ENCODE measurements at places on chromosomes 5 and 9.
A peak's percentile ranks its signal among the peaks of the same experiment; 100 is the strongest.

GRCh38 chr9:7058473-7058872 is 300.7 kb downstream of the KDM4C start:
- no peak for DNase-seq
- H3K36me3 ChIP-seq = no peaks in the 10 kb centered on the region
- H3K4me1 ChIP-seq = no peaks in the 10 kb centered on the region
- no peaks in the 10 kb centered on the region for H3K27me3 ChIP-seq
- no peak overlapping the region for H3K4me3 ChIP-seq

GRCh38 chr5:112708103-112708622 is 29.5 kb upstream of the APC start:
- no peak for DNase-seq
- H3K4me1 ChIP-seq = peaks cover 14% of the 10 kb centered on the region
- peak overlapping the region; percentile 93 for H3K4me3 ChIP-seq
- H3K27me3 ChIP-seq = no peaks in the 10 kb centered on the region

GRCh38 chr9:114031948-114032840 is 45.9 kb downstream of the AMBP start:
- no peak overlapping the region for H3K27ac ChIP-seq
- H3K4me1 ChIP-seq = peaks cover 44% of the 10 kb centered on the region
- no peak overlapping the region for H3K4me3 ChIP-seq
- H3K27me3 ChIP-seq = no peaks in the 10 kb centered on the region

- no peak overlapping the region for H3K27ac ChIP-seq
- H3K27me3 ChIP-seq = no peaks in the 10 kb centered on the region
- H3K4me3 ChIP-seq = no peak overlapping the region
- H3K4me1 ChIP-seq = peaks cover 21% of the 10 kb centered on the region
These were observed 85.4 kb upstream of the CPEB4 start for GRCh38 chr5:173802670-173803165.

DNA sequence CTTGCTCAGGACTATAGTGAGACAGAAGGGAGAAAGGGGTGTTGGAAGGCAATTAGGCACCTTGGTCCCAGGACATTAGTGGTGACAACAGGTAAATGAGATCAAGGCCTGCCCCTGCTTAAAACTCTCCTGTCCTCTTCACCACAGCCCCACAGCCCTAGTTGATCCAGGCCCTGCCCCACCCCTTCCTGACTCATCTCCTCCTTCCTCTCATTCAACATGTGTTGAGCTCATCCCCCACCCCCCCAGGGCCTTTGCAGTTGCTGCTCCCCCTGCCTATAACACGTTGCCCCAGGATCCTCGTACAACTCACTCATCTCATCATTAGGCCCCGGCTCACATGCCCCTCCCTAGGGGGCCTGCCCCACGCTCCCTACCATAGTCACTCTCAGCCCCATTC is 66.8 kb downstream of the TSPAN17 start:
- no peaks in the 10 kb centered on the region for H3K36me3 ChIP-seq
- peaks cover 2% of the 10 kb centered on the region for H3K27me3 ChIP-seq
- no peak for DNase-seq

DNA sequence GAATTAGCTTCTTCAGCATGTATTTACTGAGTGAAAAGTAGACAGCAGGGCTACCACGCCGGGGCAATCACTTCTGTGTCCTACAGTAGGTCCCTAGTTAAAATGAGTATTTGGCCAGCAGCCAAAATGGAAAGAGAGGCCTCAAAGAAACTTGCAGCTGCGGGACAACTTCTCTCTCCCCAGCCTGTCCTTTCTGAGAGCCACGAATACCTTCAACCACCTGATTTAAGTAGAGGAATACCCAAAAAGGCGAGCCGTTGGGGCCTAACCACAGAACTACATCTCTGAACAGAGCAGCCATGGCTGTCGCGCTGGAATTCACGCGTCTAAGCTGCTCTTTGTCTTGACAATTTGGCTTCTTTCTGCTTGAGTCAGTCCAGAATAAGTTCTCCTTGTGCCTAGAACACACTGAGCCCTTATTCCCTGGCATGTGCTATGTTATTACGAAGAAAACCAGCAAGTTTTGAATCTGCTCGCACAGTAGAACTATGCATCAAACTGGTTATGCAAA is 43.8 kb upstream of the GOLPH3 start:
- peak overlapping the region; percentile 88 for H3K27ac ChIP-seq
- peak; percentile 80 for DNase-seq
- no peaks in the 10 kb centered on the region for H3K36me3 ChIP-seq
- H3K4me3 ChIP-seq = no peak overlapping the region

GRCh38 chr9:119026120-119026519 is 343.1 kb downstream of the BRINP1 start:
- no peaks in the 10 kb centered on the region for H3K36me3 ChIP-seq
- H3K27ac ChIP-seq = no peak overlapping the region
- peaks cover 5% of the 10 kb centered on the region for H3K4me1 ChIP-seq
- no peak overlapping the region for H3K4me3 ChIP-seq
- DNase-seq = peak; percentile 54
- H3K27me3 ChIP-seq = no peaks in the 10 kb centered on the region

DNA sequence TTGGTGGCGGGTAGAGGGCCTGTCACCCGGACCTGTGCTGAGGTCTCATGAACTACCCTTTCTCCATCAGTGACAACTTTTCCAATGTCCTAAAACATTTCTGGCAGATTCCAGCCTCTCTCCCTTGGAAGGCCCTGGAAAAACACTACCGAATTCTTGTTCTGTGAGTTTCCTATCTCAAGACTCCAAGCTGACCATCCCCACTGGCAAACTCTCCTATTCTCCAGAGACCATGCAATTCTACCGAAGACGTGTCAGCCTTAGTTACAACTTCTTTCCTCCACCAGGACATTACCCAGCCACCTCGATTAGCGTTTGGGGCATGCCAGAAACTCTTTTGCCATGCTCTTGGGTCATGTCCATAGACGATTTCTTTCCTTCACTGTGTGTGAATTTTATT is 26.8 kb upstream of the GABRP start:
- H3K4me3 ChIP-seq = no peak overlapping the region
- H3K4me1 ChIP-seq = peaks cover 11% of the 10 kb centered on the region
- no peaks in the 10 kb centered on the region for H3K27me3 ChIP-seq
- H3K36me3 ChIP-seq = no peaks in the 10 kb centered on the region

GRCh38 chr9:112037281-112038016 is 137.6 kb downstream of the SUSD1 start:
- H3K4me3 ChIP-seq = no peak overlapping the region
- H3K36me3 ChIP-seq = peaks cover 17% of the 10 kb centered on the region
- no peak overlapping the region for H3K27ac ChIP-seq
- H3K27me3 ChIP-seq = no peaks in the 10 kb centered on the region
- DNase-seq = no peak
- H3K4me1 ChIP-seq = no peaks in the 10 kb centered on the region

DNA sequence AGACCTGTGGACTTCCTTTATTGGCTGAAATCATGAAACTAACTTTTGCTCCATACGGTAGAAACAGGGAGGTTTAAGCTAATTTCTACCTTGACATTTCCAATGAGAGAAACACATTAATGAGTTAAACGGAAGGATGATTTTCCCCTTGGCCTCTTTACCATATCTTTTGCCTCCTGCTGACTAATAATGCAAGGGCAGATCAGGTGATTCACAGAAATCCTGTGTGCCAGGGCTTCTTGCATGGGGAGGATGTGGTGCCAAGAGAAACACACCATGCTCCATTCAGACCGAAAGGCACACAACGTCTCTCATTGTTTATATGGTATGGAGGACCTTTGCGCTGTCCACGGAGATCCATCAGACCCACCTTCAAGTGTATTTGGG is 17.4 kb upstream of the PRLR start:
- H3K4me1 ChIP-seq = peaks cover 11% of the 10 kb centered on the region
- no peak for DNase-seq
- H3K27me3 ChIP-seq = no peaks in the 10 kb centered on the region
- no peaks in the 10 kb centered on the region for H3K36me3 ChIP-seq
- H3K27ac ChIP-seq = peak overlapping the region; percentile 17
- H3K4me3 ChIP-seq = no peak overlapping the region

GRCh38 chr9:80061096-80061495 is 489.3 kb downstream of the TLE4 start:
- no peak overlapping the region for H3K27ac ChIP-seq
- no peaks in the 10 kb centered on the region for H3K36me3 ChIP-seq
- no peak overlapping the region for H3K4me3 ChIP-seq
- no peaks in the 10 kb centered on the region for H3K27me3 ChIP-seq
- H3K4me1 ChIP-seq = no peaks in the 10 kb centered on the region

DNA sequence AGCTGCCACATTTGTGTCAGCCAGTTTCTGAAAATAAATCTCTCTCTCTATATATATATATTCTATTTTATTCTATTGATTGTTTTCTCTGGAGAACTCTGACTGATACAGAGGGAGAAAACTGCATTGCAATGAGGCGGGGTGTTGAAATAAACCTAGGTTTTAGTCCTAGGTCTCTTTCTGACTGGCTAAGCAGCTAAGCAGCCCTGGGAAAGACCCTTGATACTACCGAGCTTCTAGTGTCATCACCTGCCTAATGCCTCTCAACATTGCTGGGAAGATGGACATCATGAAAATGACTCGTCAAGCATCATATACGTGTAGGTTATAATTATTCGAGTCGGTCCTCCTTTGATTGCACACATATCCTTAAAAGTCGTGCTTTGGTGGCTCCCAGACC is 166.5 kb upstream of the IL12B start:
- no peaks in the 10 kb centered on the region for H3K27me3 ChIP-seq
- H3K27ac ChIP-seq = no peak overlapping the region
- H3K4me3 ChIP-seq = no peak overlapping the region
- no peak for DNase-seq

DNA sequence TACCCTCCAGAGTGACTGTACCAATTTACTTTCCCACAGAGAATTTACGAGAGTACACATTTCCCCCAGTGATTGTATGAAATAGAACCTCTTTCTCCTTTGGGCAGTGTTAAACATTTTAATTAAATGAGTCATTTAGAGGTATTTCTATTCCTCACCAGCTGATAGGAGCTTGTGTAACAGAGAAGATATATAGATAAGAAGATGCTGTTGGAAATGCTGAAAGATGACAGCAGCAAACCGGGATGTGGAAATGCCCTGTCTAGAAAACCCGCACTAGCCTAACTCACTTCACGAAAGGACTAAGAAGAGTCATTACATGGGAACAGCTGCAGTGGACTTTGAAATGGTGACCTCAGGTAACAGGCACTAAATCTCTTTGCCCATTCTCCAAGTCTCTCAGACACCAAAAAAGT is 68.3 kb downstream of the LPAR1 start:
- no peak overlapping the region for H3K4me3 ChIP-seq
- no peak overlapping the region for H3K27ac ChIP-seq
- no peaks in the 10 kb centered on the region for H3K36me3 ChIP-seq
- peaks cover 3% of the 10 kb centered on the region for H3K4me1 ChIP-seq
- H3K27me3 ChIP-seq = no peaks in the 10 kb centered on the region

GRCh38 chr9:132008855-132009812 is 70.5 kb downstream of the MED27 start:
- H3K4me1 ChIP-seq = peaks cover 15% of the 10 kb centered on the region
- H3K27ac ChIP-seq = no peak overlapping the region
- DNase-seq = no peak
- H3K4me3 ChIP-seq = no peak overlapping the region
- H3K36me3 ChIP-seq = peaks cover 2% of the 10 kb centered on the region
- no peaks in the 10 kb centered on the region for H3K27me3 ChIP-seq

DNA sequence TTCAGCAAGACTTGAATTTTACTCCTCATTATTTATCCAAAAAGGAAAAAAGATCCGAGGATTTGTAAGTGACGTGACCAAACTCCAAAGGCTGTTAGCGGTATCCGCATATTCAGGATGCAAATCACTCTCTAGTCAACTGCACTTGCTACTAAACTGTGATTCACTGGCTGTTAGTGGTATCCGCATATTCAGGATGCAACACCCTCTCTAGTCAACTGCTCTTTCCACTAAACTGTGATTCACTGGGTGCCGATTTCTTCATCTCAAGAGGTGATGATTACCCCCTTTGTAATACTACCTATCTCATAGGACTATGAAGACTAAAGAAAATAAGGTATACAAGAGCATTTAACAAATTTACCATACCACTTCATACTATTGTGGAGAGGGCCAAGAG is 5.7 kb downstream of the MAPKAP1 start:
- no peak overlapping the region for H3K4me3 ChIP-seq
- H3K36me3 ChIP-seq = no peaks in the 10 kb centered on the region
- DNase-seq = no peak
- H3K4me1 ChIP-seq = no peaks in the 10 kb centered on the region

GRCh38 chr5:125700380-125700861 is 722.8 kb upstream of the GRAMD2B start:
- no peak overlapping the region for H3K4me3 ChIP-seq
- peak; percentile 43 for DNase-seq
- H3K36me3 ChIP-seq = no peaks in the 10 kb centered on the region
- peak overlapping the region; percentile 33 for H3K27ac ChIP-seq

- no peak overlapping the region for H3K4me3 ChIP-seq
- H3K27ac ChIP-seq = no peak overlapping the region
- no peaks in the 10 kb centered on the region for H3K36me3 ChIP-seq
- H3K27me3 ChIP-seq = no peaks in the 10 kb centered on the region
These were observed 270.7 kb upstream of the WWC1 start for GRCh38 chr5:168020542-168021294.

GRCh38 chr5:100840370-100840769 is 62.7 kb downstream of the ST8SIA4 start:
- no peaks in the 10 kb centered on the region for H3K4me1 ChIP-seq
- no peak for DNase-seq
- no peak overlapping the region for H3K27ac ChIP-seq

GRCh38 chr9:76880210-76880609 is 25.7 kb downstream of the PRUNE2 start:
- no peak overlapping the region for H3K27ac ChIP-seq
- DNase-seq = no peak
- no peaks in the 10 kb centered on the region for H3K27me3 ChIP-seq

DNA sequence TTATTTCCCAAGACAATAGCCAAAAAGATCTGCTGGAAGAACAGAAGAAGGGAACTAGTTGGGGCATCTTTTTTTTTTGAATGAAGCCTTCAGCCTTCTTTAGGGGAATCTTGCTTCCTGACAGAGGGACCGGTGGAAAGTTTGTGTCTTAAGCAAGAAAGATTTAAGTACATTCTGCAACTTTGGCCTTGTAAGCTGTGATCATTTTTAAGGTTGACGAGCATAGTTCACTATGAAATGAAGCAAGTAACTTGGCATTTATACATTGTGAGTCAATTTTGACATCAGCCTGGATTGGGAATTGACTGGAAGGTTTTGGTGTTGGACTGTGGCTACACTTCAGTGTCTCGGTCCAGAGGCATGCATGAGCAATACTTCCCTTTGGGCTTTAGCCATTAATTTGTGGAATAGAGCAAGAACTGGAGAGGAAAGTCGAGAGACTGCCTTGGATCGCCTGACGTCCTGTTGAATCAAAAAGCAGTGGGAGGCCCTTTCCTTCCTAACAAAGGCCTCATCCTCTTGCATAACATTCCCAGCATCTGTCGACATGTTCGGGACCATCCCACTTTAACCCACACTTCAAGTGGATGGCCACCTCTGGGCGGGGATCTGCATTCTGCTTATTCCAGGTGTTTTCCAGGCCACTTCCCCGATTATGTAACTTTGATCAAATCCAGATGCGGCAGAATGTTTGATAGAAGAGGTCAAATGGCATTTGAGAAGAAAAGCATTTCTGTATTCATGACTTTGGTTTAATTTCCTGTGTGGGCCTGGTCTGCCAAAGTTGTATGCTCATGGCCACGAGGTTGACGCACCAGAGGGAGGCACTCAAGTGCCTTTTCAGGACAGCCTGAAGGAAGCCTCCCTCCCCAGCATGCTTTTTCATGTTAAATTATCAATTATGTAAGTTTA is 12.5 kb downstream of the ABL1 start:
- H3K4me1 ChIP-seq = peaks cover 32% of the 10 kb centered on the region
- H3K4me3 ChIP-seq = no peak overlapping the region
- no peaks in the 10 kb centered on the region for H3K36me3 ChIP-seq
- no peak for DNase-seq
- H3K27me3 ChIP-seq = no peaks in the 10 kb centered on the region
- H3K27ac ChIP-seq = peak overlapping the region; percentile 95

Measured in spinal cord (tissue), 10 donors.